IMR-90 (cell line): ENCODE measurements at places on chromosomes 6 and 20. TPM values are rescaled to one million over a fixed set of nuclear protein-coding genes. Genes with fewer than 3 reads are reported as not detected.

Gene COX4I2
- not detected in 2 replicates for total RNA-seq

- peak; percentile 56 for DNase-seq
- H3K27me3 ChIP-seq: no peaks in the 10 kb centered on the region
- no peaks in the 10 kb centered on the region for H3K36me3 ChIP-seq
- H3K27ac ChIP-seq: no peak overlapping the region
Observed at GRCh38 chr6:142816031-142816430, 128.9 kb downstream of the HIVEP2 start.

Gene EFCAB8
- total RNA-seq: not detected in 2 replicates

DNA sequence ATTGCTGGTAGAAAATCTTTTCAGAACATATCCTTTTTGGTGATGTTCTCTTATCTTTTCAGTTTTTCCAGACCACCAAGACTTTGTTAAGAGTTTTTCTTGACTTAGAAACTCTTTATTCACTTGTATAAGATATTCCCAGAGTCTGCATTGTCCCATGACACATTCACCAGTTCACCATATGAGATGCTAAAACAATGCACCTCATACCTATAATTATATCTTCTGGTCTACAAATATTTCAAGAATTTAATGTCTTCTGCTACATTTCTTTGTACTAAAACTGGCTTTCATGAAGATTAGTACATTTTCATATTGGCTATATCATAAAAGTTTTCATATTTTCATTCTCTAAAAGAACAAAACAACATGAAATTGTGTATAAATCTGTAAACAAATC is 111.3 kb downstream of the ADGRG6 start:
- DNase-seq: peak; percentile 55
- peaks cover 21% of the 10 kb centered on the region for H3K4me1 ChIP-seq
- no peaks in the 10 kb centered on the region for H3K27me3 ChIP-seq
- no peaks in the 10 kb centered on the region for H3K36me3 ChIP-seq
- no peak overlapping the region for H3K27ac ChIP-seq

DNA sequence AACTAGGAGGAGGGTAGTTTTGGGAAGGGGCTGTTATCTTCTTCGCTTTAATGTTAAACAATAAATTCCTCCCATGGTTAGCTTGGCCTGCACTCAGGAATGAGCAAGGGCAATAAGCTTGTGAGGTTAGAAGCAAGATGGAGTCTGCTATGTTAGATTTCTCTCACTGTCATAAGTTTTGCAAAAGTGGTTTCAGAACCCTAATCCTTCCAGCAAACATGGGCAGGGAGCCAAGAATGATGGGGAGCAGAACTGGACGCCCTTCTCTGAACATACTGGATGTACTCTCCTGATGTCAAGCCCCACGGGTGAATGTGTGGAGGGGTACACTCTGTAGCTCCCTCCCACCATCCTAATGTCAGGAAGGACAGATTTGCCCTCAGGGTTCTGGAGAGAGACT is 22.3 kb downstream of the C6orf163 start:
- H3K4me3 ChIP-seq: no peak overlapping the region
- H3K27ac ChIP-seq: no peak overlapping the region
- H3K4me1 ChIP-seq: no peaks in the 10 kb centered on the region
- DNase-seq: no peak
- no peaks in the 10 kb centered on the region for H3K27me3 ChIP-seq

- DNase-seq: no peak
- H3K27me3 ChIP-seq: no peaks in the 10 kb centered on the region
- H3K36me3 ChIP-seq: no peaks in the 10 kb centered on the region
- peaks cover 6% of the 10 kb centered on the region for H3K4me1 ChIP-seq
- H3K4me3 ChIP-seq: peak overlapping the region; percentile 89
Observed at GRCh38 chr20:37095108-37095598, 644 bp downstream of the RBL1 start.

DNA sequence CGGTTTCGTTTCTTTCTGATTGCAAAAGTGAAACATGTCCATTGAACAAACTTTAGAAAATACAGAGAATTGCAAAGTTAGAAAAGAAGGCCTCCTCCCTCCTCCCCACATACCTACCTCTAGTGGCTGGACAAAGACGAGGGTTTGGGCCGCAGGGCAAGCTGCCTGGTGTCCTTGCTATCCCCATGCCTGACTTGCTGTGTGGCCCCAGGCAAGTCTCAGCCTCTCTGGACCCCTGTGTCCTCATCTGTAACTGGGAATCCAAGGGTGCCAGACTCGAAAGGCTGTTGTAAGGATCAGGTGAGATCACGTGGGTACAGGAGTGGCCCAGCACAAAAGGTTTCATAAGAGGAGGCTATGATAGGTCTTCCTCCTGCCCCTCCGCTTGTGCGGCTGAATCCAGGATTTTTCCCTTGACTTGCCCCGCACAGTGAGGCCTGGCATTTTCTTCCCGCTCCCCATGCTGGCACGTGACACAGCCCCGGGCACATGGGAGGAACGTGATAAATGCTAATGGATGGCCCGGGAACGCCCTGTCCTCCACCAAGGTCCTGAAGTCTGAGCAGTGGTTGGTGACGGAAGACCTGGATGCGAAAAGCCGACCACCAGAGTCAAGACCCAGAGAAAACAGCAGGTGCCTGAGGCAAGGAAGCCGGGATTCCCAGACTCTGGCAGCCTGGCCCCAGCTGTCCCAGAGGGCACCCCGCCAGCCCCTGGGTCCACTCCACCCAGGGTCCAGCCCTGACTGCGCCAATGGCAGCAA is 55.8 kb downstream of the UBE2V1 start:
- H3K4me1 ChIP-seq: peaks cover 8% of the 10 kb centered on the region
- no peaks in the 10 kb centered on the region for H3K36me3 ChIP-seq
- H3K27ac ChIP-seq: no peak overlapping the region
- no peak for DNase-seq

Gene SLC22A2
- not detected in 2 replicates for total RNA-seq

DNA sequence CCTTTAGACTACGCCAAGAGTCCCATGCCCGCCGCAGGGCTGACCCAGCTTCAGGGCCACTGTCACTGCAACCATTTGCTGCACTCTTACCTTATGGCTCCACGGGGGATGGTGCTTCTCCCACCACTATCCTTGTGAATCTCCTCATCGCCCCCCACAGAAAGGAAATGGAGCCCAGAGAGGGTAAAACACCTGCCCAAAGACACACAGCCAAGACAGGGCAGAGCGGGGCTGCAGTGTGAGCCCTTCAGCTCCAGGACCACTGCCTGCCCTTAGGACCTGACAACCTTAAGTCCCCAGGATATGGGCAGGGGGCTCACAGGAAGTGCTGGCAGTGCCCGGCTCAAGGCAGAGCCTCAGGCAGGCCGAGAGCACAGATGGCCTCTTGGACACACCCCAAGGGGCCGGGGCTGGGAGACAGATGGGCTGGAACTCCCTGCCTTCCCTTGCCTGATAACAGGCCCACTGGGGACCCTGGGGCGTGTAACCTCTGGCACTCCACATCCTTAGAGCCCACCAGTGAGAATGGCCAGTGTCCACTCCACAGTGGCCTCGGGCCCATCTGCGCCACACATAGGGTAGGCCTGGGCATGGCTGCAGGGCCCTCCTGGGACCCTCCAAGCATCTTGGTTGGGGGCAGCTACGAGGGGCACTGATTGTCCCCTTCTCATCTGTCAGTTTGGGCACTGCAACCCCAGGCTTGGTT is 265.2 kb downstream of the TAF4 start:
- no peak overlapping the region for H3K27ac ChIP-seq
- DNase-seq: no peak
- no peaks in the 10 kb centered on the region for H3K36me3 ChIP-seq
- H3K4me3 ChIP-seq: no peak overlapping the region
- H3K27me3 ChIP-seq: peaks cover 9% of the 10 kb centered on the region; the same call in 1 of the 2 replicates

- DNase-seq: no peak
- H3K4me3 ChIP-seq: no peak overlapping the region
- peaks cover 9% of the 10 kb centered on the region; the same call in 1 of the 2 replicates for H3K4me1 ChIP-seq
Observed at GRCh38 chr6:166687070-166687878, 60.2 kb upstream of the RPS6KA2 start.

- peak overlapping the region; percentile 18; the same call in 1 of the 2 replicates for H3K27ac ChIP-seq
- no peak for DNase-seq
- H3K4me1 ChIP-seq: peaks cover 32% of the 10 kb centered on the region
- H3K27me3 ChIP-seq: no peaks in the 10 kb centered on the region
- H3K4me3 ChIP-seq: no peak overlapping the region
Observed at GRCh38 chr20:41178904-41179432, 41.6 kb downstream of the PLCG1 start.

Gene NKX2-2
- total RNA-seq: not detected in 2 replicates

- no peaks in the 10 kb centered on the region for H3K27me3 ChIP-seq
- no peak overlapping the region for H3K4me3 ChIP-seq
- DNase-seq: no peak
- no peak overlapping the region for H3K27ac ChIP-seq
Observed at GRCh38 chr6:137708481-137708880, 158.6 kb upstream of the TNFAIP3 start.

DNA sequence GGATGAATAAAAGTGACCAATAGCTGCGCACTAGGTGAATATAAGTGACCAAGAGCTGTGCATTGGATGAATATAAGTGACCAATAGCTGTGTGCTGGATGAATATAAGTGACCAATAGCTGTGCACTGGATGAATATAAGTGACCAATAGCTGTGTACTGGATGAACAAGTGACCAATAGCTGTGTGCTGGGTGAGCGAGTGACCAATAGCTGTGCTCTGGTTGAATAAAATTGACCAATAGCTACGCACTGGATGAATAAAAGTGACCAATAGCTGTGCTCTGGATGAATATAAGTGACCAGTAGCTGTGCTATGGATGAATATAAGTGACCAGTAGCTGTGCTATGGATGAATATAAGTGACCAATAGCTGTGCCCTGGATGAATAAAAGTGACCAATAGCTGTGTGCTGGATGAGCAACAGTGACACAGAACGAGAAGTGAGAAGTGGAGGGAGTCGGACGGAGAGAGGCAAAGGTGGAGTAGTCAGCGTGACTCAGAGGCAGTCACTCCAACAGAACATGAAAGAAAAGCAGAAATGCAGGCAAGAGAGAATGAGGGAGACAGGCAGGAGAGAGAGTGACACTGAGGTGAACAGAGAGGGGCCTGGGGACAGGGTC is 38.5 kb downstream of the RBM38 start:
- peaks cover 3% of the 10 kb centered on the region for H3K27me3 ChIP-seq
- H3K4me1 ChIP-seq: no peaks in the 10 kb centered on the region
- no peaks in the 10 kb centered on the region for H3K36me3 ChIP-seq
- peak; percentile 63 for DNase-seq

Gene TMEM200A
- total RNA-seq: 37.1 and 47.8 TPM in 2 replicates

DNA sequence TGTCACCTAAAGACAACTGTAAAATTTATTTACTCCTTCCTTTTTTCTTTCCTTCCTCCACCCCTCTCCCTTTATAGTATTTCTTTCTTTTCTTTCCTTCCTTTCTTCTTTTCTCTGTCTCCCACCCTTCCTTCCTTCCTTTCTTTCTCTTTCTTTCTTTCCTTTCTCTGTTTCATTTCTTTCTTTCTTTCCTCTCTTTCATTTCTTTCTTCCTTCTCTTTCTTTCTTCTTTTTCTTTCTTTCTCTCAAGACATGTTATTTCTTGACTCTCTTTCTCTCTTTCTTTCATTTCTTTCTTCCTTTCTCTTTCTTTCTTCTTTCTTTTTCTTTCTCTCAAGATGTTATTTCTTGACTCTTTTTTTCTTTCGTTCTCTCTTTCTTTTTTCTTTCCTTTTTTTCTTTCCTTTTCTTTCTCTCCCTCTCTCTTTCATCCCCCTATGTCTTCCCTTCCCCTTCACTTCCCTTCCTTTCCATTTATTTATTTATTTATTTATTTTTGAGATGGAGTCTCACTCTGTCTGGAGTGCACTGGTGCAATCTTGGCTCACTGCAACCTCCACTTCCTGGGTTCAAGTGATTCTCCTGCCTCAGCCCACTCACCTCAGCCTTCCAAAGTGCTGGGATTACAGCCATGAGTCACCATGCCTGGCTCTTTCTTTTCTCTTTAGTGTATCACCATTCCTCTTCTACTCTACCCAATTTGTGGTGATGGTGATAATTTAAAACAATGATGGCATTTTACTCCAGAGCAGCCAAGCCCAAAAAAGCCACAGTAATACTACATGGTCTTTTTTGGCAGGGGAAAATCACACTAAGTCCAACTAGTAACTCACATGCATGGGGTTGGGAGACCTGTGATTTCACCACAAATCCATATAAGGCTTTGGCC is 188.2 kb downstream of the ADGRG6 start:
- H3K4me3 ChIP-seq: no peak overlapping the region
- no peak for DNase-seq
- H3K36me3 ChIP-seq: no peaks in the 10 kb centered on the region
- peaks cover 6% of the 10 kb centered on the region for H3K4me1 ChIP-seq

Gene ADGB
- total RNA-seq: not detected in 2 replicates

Gene TCF21
- 6.6 and 8.1 TPM in 2 replicates for total RNA-seq

DNA sequence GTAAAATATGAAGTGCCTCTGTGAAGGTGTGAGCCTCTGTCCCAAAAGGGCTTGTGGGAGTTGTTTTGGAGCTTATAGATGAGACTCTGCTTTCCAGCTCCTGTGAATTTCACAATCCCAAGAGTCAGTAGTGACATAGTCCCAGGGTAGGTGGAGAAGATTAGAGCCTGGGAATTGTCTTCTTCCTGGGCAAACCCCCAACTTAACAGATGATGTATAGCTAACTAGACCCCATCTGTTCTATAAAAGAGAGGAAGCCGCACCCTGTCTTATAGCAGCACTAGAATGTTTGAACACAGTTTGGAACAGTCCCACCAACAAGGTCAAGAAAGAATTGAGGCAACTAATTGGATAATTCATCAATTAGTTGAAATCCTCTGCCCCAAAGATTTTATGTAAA is 294.7 kb downstream of the ZNF217 start:
- no peaks in the 10 kb centered on the region for H3K27me3 ChIP-seq
- H3K36me3 ChIP-seq: no peaks in the 10 kb centered on the region
- no peak overlapping the region for H3K27ac ChIP-seq
- H3K4me3 ChIP-seq: no peak overlapping the region

DNA sequence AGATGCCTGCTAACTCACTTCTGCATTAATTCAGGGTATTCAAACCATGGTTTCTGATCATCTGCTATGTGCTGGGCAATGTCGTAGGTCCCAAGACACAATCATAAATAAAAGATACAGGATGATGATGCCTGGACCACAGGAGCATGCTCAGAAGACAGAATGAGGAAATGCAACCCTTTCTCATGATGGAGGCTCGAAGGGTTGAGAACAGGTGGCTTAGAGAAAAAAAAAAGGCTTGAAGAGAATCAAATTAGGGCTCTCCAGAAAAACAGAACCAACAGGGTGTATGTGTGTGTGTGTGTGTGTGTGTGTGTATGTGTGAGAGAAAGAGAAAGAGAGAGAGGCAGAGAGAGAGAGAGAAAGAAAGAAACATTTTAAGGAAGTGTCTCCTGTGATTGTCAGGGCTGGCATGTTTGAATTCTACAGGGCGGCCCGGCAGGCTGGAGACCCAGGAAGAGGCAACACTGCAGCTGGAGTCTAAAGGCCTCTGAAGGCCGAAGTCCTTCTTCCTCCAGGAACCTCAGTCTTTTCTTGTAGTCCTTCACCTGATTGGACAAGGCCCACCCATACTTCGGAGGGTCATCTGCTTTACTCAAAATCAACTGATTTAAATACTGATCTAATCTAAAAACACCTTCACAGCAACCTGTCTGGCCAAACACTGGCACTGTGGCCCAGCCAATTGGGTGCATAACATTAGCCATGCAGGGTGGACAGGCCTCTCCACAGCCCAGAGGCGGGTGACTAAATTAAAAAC is 143.8 kb downstream of the ERMARD start:
- H3K27me3 ChIP-seq: no peaks in the 10 kb centered on the region
- no peak for DNase-seq
- no peak overlapping the region for H3K4me3 ChIP-seq
- no peak overlapping the region for H3K27ac ChIP-seq
- no peaks in the 10 kb centered on the region for H3K4me1 ChIP-seq
- no peaks in the 10 kb centered on the region for H3K36me3 ChIP-seq

- H3K4me1 ChIP-seq: peaks cover 40% of the 10 kb centered on the region
- no peaks in the 10 kb centered on the region for H3K27me3 ChIP-seq
- no peak for DNase-seq
Observed at GRCh38 chr6:158043586-158044524, 62.2 kb downstream of the SYNJ2 start.
